ENCODE measurements at places on chromosomes 12 and 14.

GRCh38 chr12:132633398-132633797 lies 14.8 kb downstream of the P2RX2 start:
- no peak for DNase-seq

DNA sequence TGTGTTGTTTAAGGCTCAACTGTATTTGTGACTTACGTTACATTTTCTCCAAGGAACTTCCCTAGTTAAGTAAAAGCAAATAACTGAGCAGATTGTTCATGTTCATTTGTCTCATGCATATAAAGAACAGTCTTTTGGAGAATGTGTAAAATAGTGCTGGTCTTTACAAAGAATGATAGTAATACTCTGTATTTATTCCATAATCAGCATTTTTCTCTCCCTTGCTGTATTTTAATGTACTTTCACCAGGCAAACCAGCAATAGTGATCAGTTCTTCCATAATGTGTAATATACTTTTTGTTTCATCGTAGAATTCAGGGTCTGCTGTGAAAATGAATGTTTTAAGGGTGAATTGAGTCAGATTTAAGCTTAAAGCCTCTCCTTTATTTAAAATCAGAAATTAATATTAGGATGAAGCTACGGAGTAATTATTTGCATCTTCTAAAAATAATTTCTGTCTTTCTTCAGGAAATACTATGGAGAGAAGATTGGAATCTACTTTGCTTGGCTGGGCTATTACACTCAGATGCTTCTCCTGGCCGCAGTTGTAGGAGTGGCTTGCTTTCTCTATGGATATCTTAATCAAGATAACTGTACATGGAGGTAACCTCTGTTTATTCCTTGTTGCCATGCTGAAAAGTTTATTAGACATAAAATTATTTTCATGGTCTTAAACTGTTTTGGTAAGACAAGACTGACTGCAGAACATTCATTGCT lies 141.1 kb downstream of the ANO6 start:
- DNase-seq = no peak

DNA sequence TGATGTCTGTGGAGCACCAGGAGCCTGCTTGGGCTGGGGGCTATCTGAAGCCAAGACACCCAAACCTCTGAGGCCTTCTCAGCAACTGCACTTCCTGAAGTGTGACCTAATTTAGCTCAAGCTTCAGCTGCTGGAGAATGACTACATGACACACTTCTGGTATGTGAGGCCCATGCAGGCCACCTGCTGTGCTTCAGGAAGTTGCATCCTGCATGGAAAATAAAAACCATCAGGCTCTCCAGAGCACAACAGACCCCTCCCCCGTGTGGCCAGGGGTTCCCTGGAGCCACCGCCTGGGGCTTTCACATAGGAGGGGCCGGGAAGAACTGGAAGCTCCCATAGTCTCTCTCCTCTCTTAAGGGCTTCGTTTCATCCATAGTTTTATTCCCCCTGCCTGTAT lies 217.7 kb downstream of the SLC15A4 start:
- no peak for DNase-seq

- DNase-seq = no peak
These were observed 2.5 kb upstream of the PSEN1 start for GRCh38 chr14:73133795-73134194.

DNA sequence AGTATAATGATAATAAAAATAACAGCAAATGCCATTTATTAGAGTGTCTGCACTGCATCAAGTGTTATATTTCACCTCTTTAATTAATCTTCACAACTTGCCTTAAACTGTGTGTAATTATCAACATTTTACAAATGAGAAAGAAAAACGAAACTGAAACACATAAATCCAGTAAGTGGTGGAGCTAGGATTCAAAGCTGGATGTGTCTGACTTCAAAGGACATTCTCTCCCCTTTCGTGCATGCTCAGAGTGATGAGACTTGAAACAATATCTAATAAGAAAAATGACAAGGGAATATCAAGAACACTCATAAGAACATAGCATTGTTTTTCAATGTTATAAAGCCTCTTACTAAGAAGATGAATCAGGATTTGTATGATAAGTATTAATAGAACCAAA lies 78.8 kb downstream of the DUSP6 start:
- no peak for DNase-seq

DNA sequence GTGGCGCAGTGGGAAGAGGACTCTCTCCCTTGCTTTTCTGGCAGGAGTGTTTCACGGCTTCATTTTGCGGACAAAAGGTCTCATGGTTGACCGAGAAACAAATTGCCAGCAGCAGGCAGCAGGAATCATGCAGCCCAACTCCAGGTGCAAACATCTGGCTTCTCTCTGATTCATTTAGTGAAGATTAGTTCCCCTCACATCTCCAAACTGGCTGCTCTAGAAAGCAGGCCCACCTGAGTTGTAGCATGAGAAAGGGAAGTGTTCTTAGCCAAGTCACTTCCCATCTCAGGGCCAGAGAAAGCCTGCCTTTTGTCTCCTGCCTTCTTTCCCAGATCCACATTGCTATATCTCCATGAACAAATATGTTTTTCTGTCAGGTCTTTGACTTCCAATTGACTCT lies 120.8 kb upstream of the CCDC196 start:
- no peak for DNase-seq

DNA sequence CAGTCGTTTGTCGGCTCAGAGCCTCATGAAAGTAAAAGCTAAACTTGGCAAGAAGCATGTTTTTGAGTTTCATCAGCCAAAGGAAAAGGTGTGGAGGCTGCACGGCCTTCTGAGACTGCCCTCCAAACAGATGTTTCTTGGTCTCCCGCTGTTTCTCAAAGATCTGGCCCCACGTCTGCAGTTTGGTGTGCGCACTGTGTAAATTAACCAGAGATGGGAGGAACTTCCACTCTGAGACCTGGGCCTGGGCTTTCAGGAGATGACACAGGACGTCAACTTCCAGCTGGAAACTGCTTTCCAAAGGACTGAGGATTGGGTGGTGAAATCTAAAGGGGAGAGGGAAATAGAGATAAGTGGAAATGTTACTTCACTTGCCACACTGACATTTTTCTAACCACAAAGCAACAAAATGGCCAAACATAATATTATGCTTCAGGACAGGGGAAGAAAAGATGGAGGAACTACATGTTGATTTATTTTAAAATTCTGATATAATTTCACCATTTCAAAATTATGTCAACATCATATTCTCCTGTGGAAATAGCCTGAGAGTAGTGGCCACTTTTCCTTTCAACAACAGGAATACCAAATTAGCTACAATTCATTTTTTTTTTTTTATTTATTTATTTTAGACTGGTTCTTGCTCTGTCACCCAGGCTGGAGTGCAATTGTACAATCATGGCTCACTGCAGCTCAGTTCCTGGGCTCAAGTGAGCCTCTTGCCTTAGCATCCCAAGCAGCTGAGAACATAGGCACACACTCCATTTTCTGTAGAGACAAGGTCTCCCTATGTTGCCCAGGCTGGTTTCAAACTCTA lies 27.6 kb downstream of the KICS2 start:
- no peak for DNase-seq

DNA sequence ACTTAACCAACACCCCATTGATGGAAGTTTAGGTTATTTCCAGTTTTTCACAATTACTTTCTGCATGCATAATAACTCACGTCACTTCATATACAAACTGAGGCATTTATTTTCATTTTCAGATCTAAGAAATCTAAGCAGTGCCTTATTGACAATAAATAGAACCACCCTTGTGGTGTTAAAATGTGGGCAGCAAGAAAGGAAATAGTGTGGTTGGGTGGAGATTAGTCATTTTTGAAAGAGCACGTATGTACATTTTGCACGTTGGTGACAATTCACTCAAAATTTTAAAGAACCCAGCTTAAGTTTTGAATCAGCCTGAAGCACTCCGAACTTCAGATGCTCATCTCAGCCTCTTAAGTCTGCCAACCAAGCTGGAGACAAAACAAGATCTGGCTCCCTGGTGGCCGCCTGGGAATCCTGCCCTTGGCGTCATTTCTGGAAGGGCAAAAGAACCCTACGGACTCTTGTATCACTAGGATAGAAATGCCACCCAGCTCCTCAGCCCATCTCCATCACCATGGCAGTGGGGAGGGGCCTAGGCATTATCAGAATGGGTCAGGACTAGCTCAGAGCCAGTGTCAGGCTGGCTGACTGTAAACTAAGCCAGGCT lies 89.5 kb upstream of the BCL2L14 start:
- DNase-seq = no peak

DNA sequence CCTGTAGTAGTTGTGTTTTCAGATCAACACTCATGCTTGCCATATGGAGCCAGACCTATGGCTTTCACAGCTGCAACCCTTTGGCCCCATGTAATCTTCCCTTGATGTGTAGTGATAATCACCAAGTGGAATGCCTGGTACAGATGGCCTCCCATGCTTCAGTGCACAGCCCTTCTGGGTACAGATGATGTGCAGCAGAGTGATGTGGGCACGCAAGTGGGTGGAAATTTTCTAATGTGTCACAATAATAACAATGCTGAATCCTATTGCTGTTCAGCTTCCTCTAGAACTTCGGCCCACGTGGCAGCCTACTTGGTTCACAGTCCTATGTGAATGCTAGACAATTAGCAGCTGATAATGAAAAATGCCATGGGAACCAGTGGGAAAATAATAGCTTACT lies 188.1 kb downstream of the SNAPC1 start:
- DNase-seq = no peak

DNA sequence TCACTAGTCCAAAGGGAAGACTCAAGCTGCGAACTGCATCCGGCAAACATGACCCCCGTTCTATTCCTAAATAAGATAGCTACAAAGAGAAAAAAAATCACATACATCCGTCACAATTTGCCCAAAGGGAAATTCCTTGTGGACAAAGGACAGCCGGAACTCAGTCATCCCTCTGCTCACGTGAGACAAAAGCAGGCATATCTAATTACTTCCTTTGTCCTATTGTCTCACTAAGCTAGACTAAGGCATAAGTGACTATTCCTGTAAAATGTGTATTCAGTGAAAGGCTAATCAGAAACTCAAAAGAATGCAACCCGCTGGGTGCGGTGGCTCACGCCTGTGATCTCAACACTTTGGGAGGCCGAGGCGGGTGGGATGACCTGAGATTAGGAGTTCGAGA lies 27.2 kb upstream of the NINJ2 start:
- no peak for DNase-seq

DNA sequence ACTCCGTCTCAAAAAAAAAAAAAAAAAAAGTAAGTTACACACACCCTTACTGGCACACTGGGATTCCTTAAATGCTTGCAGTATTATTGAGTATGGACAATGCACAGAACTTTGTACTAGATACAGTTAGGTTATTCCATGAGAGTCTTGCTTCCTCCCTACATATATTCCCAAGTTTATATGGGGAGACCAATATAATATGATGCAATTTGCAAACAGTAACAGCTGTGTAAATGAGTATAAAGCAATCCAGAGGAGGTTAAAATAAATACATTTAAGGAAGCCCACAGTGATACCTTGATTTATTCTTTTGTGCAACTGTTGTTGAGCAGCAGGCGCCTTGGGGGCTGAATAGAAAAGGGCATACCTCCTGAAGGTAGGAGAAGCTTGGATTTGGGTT lies 26.6 kb downstream of the RASSF3 start:
- no peak for DNase-seq

DNA sequence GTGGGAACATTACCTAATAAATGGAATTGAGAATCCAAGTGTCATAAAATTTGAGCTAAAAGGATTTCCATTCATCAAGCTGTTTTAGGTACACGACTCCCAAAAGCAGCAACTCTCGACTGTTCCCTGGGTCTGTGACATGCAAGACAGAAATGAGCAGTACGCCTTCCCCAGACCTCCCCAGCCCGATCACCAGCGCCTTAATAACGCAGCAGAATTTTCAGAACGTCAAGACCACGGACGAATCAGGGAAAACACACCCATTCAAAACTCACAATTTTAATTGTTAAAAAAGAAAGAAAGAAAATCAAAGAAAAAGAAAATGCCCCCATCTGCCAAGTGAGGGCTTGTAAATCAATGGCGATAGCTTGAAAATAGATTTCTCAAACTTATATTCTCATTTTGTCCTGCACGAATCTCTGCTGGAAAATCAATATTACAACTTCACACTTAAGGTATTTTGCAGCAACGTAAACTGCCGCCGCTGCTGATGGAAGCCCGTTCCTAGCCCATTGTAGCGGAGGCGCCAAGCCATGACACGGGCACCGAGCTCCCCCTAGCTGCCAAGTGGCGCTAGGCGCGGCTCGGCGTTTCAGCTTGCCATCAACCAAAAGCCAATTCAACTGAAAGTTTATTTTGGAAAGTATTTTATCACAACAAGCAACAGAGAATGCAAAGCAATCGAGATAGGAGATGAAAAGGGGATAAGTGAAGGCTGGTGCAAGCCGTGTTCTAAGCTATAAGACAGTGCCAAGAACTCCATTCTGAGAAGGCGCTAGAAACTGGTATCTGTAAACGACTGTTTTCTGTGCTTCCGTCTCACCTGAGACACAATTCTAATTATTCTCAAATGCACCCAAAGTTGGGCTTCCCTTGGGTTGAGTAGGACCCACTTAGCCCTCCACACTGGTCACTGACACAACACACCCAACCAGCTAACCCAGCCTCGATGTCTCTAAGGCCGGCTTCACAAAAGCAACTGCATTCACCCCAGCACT lies 5.5 kb downstream of the BCL11B start:
- DNase-seq = peak; percentile 88

DNA sequence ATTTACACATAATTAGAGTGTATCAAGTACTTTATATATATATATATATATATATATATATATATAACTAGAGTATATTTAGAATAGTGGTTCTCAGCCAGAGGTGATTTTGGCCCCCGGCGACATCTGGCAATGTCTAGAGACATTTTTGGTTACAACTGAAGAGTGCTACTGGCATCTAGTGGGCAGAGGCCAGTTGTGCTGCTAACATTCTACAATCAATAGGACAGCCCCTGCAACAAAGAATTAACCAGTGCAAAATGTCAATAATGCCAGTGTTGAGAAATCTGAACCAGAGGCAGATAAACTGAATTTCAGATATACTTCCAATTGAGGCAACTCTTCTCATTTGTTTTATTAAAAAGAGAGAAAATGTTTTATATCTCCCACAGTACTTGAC lies 8.9 kb downstream of the GTF2A1 start:
- no peak for DNase-seq
